ENCODE measurements at places on chromosomes 2 and 18.

DNA sequence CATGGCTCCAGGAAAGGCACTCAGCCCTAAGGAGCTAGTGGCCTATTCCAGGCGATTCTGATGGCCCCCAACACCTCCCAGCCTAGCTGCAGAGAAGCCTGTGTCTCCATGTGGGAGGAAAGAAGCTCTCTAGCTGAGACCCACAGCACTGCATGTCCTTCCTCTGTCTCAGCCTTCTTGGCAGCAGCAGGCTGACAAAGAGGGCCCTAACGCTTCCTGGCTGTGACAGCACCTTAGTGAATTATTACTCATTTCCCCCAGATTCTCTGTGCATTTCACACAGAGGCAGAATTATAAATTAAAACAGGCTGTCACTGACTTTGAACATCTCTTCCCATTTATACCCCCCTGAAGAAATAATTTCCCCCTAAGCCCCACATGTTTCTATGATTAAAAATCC lies 206.8 kb downstream of the CLIP4 start:
- no peak for DNase-seq

DNA sequence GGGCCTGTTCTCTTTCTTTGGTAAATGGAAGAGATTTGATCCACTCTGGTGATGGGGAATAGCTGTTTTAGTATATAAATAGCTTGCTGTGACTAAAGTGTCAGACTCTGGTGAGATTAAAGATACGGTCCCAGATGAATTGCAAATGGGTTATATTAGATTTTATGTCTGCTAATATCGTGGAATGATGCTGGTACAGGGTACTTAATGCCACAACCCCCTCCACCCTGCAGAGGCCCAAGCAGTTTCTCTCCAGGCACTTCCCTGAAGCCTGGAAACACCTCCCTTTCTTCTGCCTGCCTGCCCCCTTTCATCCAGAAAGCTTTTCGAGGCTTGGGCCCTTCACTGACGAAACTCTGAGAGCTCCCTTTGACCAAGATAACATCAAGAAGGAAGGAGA lies 21.4 kb upstream of the RFX8 start:
- no peak for DNase-seq

GRCh38 chr2:49294225-49294624 lies 139.9 kb upstream of the FSHR start:
- no peak for DNase-seq

DNA sequence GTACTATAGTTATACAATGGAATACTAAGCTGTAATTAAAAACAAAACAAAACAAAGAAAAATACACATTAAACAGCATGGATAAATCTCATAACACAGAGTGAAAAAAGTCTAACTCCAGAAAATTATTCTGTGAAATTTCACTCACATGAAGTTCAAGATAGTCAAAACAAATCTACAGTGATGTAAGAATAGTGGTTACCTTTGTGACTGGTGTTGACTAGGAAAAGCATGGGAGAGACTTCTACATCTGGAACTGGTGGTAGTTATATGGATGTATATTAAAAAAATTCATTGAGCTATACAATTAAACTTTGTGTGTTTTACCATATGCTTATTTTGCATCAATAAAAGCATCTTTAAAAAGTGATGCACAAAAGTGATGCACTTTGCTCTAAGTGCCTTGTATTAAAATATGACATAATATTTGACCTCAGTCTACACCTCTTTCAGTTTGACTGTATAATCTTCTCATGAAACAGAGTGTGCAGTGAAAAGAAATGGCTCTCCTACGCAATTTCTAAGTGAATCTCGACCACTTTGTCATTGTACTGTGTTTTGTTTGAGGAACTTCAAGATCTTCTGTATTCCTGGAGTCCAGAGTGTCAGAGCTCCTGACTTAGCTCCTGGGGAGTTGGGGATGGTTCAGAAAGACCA lies 28.0 kb downstream of the STAT4 start:
- DNase-seq, result no peak

DNA sequence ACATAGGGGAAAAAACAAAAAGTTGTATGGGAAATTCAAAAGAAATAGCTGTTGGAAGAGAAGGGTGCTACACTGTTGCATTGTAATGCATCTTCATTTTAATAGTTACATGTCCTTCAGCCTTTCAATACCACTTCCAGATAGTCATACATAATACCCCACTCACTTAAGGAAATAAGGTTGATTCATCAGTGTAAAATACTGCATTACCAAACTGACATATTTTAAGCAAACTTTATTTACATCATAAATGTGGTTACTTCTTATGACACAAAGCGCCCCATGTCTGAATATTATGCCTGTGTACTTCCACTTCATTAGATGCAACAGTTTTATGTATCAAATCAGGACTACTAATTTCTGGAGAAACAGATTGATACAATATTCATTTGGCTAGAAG lies 4.5 kb downstream of the RBMS1 start:
- DNase-seq, result no peak

All from heart left ventricle (tissue), 16 donors.